ENCODE measurements at places on chromosomes 3 and 15.

- no peak for DNase-seq
These were observed 75.1 kb upstream of the OSTN start for GRCh38 chr3:191123946-191124345.

DNA sequence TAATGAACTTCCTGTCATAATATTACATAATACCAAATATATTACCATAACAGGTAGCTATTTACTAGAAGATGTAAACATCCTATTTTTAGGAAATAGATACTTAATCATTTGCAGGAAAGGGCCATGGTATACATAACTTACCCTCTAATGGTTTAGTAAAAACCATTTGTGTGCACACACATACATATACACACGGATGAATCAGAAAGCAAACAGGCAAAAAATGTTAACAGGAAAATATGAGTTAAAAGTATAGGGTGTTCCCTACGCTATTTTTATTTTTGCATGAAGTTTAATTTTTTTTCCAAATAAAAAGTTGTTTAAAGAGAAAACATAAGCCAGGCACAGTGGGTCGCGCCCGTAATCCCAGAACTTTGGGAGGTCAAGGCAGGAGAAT lies 34.6 kb downstream of the FAM174B start:
- no peak for DNase-seq

DNA sequence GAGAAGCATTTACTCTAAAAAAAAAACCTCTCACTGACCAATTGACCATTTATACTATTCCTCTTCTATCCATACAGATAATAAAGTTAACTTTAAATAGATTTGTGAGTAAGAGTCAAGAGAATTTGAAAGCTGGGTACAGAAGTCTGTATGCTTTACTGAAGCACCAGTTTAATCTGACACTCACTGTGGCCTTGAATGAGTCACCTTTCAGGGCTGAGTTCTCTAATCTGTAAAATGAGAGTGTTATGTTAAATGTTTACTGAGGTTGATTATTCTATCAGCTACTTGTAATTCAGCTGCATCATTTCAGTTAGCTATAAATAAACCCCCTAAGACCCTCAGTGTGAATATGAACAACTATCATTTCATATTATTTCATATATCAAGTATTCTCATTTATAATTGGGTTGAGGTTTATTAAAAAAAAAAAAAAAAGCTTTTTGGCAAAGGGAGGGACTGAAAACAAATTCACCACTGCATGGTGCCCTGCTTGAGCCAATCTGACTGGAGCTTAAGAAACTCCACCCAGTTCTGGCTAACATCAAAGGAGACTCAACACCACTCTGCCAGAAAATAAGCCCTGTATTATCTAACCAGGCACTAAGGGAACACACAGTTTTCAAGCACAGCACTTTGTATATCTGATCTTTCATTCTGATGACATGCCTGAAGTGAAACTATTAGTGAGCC lies 2.8 kb downstream of the MAP4 start:
- DNase-seq: no peak

DNA sequence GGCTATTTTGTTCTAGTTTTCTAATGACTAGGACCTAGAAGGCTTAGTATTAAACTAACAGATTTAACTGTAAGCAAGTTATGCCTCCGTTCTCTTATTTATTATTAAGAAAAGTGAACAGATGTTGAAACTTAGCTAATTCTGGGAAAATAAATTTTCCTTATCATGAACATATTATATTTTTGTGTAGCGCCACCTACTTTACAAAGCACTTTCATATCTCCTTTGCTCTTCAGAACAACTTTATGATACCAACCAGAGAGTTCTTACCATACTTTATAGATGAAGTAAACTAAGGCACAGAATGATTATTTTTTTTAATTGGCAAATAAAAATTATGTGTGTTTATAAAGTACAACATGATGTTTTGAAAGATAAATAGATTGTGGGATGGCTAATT lies 59.4 kb downstream of the NME9 start:
- no peak for DNase-seq

GRCh38 chr15:78979456-78980320 lies 34.8 kb upstream of the CTSH start:
- no peak for DNase-seq

- no peak for DNase-seq
These were observed 43.2 kb upstream of the FGD5 start for GRCh38 chr3:14775563-14775962.

- no peak for DNase-seq
These were observed 247.9 kb downstream of the ZMAT3 start for GRCh38 chr3:178823591-178824246.

GRCh38 chr3:187958432-187959003 lies 195.4 kb upstream of the LPP start:
- DNase-seq: peak; percentile 31

- no peak for DNase-seq
These were observed 4.3 kb downstream of the EPHB1 start for GRCh38 chr3:134799393-134799792.

DNA sequence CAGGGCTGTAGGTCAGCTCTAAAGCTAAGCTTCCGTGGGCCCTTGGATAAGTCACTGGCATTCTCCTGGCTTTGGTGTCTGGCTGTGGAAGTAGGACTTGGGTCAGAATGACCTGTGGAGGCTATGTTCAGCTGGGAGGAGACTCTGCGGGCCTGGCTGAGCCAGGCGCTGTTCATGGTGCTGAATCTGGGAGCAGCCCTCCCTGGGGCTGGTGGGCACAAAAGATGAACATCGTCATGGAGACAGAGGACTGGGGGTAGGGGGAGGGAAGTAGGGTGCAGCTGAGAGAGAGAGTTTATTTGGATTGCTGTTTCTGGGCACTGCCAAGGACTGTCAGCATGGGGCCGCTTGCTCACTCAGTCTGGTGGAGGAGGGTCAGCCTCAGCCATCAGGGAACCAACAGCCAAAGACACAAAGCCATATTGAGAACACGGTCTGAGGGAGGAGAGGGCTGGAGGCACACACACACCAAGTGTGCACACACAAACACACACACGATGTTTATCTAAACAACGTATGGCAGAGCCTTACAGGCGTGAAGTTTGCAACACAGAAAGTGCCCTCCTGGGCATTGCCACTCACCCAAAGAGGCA lies 120.7 kb upstream of the LINGO1 start:
- DNase-seq: no peak
